NCI-H187 treated with DMSO at 0.1 percent for 48 hours (cell line): ENCODE measurements at places on chromosomes 4 and X.

DNA sequence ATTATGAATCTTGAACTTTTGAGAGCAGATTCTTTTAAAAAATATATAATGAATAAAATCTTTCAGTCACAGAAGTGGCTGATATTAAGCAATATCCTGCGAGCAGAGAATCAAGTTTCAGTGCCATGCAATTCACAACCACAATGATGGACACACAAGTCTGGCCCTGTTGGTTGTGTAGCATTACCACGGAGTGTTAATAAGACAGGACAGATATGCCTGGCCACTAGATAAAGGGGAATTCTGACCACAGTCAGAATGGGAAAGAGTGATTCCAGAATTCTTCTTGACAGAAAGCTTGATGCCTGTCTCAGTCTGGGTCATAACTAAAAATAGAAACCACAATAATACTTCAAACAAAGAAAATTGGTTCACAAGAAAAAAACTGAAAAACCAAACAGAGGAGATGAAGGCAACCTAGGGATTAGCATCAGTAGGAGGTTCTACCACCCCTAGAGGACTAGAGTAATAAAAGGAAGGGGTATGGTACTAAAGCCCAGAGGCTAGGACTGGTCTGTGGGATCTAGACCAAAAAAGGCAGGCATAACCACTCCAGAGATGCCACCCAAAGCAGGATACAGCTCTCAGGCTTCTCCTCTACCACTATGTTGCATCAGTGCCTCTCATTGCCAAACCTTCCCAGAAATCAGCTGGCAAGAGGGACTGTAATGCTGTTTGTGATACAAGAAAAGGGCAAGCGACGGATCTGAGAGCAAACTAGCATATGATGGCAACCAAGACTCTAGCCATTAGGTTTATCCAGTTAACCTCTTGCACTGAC, 59.0 kb downstream of the RNF150 start:
- no peak for DNase-seq

DNA sequence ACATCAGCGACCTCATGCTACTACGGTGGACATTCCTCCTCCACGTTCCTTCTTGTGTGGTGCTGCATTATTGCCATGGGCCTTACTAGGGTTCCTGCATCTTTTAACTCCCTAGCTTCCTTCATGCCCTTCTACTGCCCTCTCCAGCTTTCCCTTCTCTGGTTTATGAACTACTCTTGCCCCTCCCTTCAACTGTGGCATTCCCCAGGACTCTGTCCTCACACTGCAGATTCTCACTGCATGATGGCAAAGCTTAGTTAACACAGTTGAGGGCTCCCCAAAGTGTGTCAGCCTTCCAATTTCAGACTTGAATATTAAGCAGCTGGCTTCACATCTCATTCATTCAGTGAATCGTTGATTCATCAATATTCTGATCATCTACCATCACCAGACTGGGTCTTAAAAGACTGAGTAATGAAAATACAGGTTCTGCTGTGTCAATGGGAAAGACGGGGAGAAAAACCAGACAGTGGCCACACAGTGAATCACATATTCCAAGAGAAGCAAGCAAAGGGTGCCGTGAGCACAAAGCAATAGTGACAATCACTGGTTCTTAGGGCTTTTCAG, 53.0 kb downstream of the ZFX start:
- no peak for DNase-seq

DNA sequence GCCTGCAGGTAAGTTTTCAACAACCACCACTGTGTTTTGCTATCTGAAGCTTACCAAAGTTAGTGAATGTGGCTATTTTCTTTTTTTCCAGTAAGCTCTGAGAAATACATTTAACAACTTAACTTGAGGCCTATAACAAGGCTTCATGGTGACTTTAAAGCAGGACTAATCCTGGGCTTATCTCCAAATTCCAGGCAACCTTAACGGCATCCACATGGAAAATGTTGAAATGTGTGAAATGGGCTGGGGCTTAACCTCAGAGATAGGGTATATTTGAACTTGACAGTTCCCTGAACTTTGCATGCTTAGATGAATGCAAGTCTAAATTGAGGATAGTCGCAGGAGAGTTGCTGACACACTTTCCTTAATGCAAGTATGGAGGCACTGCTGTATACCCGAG, 539.2 kb downstream of the GALNTL6 start:
- no peak for DNase-seq

DNA sequence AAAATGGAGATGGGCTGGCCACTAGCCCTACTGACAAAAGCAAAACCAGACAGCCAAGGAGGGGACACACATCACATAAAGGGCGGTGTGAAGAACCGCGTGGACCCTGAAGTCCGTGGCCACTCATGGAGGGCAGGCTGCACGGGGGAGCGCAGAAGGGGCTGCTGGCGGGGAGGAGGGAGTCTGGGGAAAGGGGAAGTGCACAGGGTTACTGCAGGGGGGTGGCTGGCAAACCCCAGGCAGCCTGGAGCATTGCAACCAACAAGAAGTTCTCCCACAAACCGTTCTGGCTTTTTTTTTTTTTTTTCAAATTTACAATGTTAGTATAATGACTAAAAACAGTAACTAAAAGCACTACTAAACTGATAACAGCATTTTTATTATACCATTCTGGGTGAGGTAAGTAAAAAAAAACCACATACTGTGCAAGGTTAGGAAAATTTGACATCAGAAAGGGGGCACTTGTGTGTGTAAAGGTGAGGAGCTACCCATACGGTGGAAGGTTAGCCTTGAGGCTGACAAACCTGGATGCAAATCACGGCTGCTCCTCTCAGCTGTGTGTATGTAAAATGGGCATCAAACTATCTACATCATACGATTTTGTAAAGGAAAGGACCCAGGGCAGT, 87.1 kb downstream of the TSPAN5 start:
- no peak for DNase-seq

GRCh38 chr4:74335341-74336021, 27.2 kb downstream of the EPGN start:
- no peak for DNase-seq

GRCh38 chr4:54659313-54659712, 1.6 kb downstream of the KIT start:
- DNase-seq, result no peak

DNA sequence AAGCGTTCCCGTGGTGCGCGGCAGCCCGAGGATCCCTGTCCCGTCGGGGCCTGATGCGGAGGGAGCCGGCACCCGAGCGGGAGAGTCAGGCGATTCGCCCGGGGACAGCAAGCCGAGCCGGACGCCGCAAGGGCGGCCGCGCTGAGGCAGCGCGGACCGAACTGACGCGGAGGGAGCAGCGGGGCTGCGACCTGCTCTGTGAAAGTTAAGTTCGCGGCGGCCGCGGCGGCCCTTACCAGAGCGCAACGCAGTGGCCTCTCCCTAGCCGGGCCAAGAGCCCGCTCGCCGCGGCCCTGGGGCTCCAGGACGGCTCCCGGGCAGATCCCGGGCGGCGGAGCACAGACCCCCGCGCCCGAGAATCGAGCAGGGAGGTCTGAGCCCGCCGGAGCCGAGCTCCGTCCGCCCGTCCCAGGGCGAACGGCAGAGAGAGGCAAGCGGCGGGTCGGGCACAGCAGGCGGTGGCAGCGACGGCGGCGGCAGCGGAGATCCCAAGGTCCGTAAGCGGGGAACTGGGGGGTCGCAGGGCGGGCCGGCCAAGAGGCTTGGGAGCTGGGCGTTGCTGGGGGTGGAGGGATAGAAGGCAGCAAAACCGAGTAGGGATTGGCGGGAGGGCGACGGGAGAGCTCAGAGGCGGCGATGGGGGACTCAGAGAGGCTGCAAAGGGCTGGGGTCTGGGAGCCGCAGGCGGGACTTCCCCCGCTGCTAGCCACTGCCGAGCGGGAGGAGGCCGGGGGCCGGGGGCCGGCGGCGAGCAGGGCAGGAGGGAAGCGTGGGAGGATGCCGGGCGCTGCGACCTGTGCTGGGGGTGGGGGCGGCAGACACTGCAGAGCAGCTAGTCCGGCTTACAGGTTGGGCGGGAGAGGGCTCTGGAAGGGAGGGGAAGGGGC, 1.0 kb downstream of the GPR50 start:
- DNase-seq, result no peak

- no peak for DNase-seq
Measured at GRCh38 chr4:113637823-113638561, 123.5 kb downstream of the CAMK2D start.
